ENCODE measurements at places on chromosomes 4 and X.
A peak's percentile ranks its signal among the peaks of the same experiment; 100 is the strongest.

DNA sequence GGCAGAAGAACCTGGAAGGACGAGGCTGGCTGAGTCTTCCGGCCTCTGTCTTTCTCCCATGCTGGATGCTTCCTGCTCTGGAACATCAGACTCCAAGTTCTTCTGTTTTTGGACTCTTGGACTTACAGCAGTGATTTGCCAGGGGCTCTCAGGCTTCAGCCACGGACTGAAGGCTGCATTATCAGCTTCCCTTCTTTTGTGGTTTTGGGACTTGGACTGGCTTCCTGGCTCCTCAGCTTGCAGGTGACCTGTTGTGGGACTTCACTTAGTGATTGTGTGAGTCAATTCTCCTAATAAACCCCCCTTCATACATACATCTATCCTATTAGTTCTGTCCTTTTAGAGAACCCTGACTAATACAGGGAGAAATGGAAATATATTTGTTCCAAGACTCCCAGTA, 265.8 kb downstream of the PCDH18 start:
- no peak for DNase-seq

GRCh38 chr4:174262624-174263444, 20.6 kb downstream of the FBXO8 start:
- no peak for DNase-seq

DNA sequence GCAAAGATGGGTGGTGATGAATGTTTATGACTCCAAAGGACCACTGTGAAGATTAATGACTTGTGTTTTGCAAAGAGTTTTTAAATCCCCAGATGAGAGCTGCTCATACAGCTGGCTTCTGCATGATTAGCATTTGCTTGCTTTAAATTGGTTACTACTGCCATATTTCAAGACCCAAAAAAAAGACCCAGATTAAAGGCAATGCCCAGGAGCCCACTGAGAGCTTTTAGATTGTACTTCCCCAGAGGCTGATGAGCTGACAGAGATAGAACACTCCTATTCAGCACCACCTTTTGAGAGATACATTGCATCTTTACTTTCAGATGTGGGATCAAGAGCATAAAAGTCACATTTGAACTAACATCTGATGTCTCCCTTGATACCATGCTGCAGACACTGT, 142.0 kb downstream of the HNRNPD start:
- DNase-seq, result no peak

- DNase-seq, result no peak
Measured at GRCh38 chr4:31236020-31236638, 516.0 kb downstream of the PCDH7 start.

DNA sequence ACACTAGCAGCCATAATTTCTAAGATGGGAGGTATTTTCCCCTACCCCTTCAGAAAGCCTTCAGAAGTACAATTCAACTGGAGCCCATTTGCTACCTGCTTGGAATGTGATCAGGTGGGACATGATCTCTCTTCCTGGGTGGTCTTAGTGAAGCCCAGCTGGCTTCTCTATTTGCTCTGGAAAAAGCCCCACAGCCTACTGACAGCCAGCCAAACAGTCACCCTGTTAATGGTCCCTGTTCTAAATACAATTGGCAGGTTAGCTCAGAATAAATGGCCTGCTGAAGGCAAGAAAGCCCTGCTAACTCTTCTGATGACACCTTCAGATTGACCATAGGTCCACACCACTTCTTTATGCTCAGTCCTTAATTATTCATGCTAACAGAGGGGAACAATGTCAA, 39.9 kb downstream of the HS6ST2 start:
- DNase-seq, result no peak

GRCh38 chr4:99655308-99656081, 2.1 kb downstream of the C4orf54 start:
- DNase-seq, result peak; percentile 3

GRCh38 chr4:104044369-104044768, 324.6 kb upstream of the TACR3 start:
- DNase-seq, result no peak

GRCh38 chr4:78353921-78354320, 197.6 kb upstream of the ANXA3 start:
- no peak for DNase-seq

GRCh38 chrX:24796204-24796603, 102.5 kb downstream of the POLA1 start:
- DNase-seq, result no peak

DNA sequence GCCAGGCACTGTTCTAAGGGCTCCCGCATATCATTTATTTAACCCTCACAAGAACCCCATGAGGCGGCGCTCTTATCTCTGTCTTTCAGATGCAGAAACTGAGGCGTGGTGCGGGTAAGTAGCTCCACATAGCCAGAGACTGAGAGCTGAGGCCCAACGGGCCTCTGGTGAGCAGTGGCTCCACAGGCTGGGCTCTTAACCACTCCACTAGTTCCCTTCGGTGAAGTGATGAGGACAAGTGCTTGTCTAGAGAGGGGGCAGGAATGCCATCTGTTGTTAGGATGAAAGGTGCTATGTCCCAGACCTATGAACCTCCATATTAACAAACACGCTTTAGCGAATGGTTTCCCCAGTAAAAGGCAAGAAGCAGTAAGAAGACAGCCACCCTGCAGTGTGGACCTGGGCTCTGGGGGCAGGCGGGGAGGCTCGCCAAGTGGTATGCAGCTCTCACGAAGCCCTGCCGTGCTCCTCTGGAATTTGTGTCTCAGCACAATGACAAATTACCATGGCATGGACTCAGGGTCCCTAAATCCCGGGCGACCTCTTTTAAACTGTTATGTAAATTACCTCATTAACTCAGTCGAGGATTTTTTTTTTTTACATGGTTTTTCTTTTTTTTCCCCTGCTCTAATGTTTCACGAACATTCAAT, 20.9 kb upstream of the S100G start:
- DNase-seq, result no peak

DNA sequence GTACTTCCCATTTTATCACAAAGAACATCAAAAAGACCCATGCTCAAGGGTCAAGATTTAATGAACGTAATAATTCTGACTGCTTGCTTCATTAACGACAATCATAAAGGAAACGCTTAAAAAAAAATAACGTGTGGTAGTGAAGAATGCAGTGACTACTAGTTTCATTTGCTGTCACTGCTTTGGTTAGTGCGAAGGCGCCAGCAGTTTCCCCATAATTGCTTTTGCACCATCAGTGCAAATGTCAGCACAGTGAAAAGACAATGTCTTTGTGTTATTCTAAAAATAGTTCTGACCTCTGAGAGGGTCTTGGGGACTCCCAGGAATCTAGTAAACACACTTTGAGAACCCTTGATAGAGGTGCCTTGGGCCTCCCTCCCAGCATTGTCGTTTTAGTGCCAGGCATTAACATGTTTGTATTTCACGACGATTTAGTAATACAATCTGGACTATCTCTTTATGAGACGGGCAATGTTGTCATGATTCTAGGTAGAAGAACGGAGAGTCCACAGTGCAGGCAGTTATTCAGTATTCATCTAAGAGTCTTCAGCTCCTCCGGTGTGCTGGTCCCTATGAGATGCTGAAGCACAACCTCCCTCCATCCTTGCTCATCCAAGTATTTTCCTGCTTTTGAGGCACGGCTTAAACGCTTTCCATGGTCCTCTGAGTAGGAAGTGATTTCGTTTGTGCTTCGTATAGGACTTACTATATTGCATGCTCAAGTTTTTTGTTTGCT, 71.0 kb downstream of the AFF1 start:
- peak; percentile 44 for DNase-seq

GRCh38 chr4:40178672-40179071, 18.2 kb upstream of the RHOH start:
- no peak for DNase-seq

Measured in endothelial cell of umbilical vein (primary cell).